ENCODE measurements at places on chromosomes 3 and 15.

- no peak for DNase-seq
Measured at GRCh38 chr3:55756976-55757375, 269.9 kb upstream of the WNT5A start.

- no peak for DNase-seq
Measured at GRCh38 chr3:71229905-71230657, 353.4 kb downstream of the FOXP1 start.

DNA sequence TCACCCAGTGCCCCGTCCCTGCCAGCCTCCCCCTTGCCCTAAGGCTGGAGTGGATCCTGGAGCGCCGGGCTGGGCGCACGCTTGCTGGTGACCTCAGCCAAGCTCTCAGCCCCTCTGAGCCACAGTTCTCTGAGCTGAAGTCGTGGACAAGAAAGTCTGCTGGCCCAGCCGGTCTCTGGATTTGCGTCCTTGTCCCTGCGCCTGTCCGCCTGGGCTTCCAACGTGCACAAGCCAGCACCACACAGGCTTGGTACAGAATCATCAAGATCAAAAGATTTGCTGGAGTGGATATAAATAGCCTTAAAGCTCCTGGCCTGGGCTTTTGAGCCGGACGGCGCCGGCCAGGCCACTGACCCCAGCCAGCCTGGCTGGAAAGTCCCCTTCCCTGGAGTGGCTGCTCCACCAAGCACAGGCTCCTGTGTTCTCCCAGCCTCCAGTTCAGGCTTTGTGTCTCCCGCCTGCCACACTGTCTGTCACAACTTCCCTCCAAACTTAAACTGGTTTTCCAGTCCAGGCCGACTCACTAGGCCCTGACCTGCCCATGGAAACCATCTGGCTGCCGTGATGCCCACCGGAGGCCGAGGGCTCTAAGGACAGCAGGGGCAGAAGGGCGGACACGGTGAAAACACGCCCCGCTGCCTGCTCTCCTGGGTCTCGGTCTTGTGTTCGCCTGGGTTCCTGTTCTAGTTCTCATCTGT, 156.2 kb downstream of the NUP210 start:
- no peak for DNase-seq

GRCh38 chr3:49805897-49806701, 3.0 kb downstream of the INKA1 start:
- no peak for DNase-seq

DNA sequence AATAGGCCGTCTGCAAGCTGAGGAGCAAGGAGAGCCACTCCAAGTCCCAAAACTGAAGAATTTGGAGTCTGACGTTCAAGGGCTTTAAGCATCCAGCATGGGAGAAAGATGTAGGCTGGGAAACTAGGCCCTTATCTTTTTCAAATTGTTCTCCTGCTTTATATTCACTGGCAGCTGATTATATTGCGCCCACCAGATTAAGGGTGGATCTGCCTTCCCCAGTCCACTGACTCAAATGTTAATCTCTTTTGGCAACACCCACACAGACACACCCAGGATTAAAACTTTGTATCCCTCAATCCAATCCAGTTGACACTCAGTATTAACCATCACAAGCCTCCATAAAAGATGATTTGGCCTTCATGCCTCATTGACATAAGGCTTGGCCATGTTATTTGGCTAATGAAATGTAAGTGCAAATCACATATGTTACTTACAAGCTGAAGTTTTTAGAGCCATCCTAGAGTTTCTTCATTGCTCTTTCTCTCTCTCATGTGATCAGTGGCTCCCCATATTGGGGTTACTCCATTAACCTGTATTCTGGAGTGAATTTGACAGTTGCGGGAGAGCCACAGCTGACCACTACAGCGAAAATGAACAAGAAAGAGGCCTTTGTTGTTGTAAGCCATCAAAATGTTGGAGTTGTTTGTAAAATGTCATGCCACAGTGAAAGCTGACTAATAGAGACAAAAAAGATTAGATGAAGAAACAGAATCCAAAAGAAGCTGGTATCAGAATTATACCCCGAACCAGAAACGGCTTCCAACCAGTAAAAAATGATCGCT, 61.7 kb downstream of the GBE1 start:
- no peak for DNase-seq

DNA sequence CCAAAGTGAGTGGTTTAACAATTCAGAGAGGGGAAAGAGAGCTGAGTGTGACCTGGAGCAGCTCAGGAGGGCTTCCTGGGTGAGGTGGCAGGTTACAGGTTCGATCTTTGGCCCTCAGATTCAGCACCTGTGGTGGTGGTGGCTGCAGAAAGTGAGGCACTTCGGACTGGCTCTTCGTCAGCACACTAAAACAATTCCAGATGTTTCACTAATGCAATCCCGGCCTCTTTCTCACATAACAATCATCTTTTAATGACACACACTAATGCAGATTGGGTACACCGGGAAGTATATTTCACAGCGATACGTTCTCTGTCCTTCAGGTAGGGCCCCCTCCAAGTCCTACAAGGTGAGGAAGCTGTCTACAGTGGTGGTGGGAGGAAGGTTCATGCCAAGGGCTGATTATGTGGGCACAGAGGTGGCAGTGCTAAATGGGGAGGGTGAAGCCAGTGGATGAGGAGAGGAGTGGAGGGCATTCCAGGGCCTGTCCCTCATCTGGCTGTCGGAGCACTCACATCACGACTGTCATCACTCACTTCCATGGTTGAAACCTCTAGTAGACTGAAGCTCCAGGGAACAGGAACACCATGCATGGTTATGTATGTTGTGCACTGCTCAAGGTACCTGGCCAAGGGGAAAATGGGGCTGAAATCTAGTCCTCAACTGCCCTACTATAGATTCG, 171.1 kb downstream of the RAB11A start:
- no peak for DNase-seq

DNA sequence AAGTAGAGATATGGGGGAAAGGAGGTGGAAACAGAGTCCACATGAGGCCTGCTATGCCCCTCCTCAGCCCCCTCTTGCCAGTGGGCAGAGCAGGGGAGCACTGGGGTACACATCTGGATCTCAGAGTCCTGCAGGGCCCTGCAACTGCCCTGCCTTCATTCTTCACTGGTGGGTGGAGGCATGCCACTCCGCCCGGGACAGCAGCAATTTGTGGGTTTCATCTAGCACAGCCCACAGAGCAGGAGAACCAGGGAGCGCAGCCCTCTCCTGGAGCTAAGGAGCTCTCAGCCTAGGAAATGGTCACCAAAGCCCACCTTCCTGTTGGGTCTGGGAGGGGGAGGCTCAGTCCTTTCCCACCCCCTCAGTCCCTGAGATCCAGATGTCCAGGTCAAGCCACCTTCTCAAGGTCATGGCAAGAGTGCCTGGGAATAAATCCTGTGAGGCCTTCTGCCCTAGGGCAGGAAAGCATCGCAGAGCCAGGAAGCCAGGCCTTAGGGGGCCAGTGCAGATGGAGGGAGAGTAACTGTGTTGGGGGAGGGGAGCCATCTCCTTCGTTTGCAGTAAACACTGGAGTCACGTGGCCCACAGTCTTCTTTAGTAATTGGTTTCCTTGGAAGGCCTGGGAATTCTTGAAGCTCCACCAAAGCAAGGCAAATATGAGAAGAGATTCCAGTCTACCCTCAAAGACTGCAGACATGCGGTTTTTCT, 31.0 kb downstream of the ANP32A start:
- DNase-seq = no peak

DNA sequence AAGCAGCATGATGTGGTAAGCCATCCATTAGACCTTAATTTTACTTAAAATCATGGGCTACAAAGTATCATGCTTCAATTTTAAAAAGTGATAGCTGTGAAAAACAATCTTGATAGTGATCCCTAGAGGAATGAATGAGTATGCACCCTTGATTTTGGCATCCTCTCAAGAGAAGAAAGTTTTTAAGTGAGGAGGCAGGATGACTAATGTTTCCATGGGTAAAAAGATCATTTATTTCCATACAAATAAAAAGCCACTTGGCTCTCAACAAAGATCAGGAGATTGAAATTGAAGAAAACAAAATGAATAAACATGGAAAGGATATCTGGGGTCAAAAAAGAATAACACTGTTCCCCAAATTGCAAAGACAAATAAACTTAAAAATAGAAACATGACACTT, 305.4 kb downstream of the MEX3B start:
- DNase-seq = no peak

DNA sequence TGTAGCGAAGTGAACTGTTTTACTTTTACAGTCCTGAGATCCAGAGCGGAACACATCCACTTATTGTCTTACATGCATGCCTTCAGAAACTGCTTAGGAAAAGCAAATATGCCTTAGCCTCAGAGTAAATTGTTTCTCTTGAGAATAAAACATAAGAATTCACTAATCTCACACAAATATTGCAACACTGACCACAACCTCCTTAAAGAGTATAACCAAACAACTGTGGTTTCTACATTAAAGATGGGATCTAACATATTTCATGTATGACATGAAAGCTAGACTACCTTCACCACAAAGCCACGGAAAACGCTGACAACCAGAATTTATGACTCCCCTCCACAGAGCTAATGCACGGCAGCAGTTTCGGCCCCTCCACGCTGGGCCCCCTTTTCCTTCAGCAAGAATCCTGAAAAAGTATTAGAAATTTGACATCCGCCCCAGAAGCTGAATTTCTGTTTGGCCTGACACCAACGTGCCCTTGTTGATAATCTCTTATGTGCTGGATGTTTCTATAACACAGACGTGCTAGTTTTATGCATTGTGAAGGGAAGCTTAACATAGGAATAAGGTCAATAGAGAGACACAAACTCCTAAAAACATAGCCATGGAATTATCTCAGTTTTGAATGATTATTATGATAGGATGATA, 84.6 kb downstream of the GREM1 start:
- no peak for DNase-seq

GRCh38 chr3:170752571-170753155, 117.3 kb downstream of the RPL22L1 start:
- DNase-seq = no peak

DNA sequence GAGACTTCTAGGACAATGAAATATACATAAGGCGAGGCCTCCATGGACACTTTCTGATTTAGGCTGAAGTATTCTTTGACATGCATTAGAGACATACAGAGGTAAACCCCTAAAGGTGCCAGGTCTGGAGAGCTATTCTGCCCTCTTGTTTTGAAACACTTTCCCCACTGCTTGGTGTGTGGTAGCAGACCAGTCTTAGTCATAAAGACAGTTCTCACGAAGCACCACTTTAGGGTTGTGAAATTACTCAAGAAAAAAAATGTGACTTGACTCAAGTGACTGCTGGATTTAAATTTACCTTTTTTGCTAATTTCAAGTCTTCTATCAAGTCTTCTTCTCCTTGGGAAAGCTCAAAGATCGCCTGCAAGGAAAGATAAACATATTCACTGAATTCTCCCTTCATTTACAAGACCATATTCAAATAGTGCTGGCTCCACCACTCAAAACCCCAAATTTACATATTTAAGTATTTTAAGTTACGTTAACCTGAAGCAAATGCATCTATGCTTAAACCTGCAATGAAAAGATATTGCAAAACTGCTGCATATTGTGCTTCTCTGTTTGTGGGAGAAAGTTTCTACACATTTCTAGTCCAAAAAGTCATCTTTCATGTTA, 48.4 kb downstream of the ARHGEF3 start:
- no peak for DNase-seq

DNA sequence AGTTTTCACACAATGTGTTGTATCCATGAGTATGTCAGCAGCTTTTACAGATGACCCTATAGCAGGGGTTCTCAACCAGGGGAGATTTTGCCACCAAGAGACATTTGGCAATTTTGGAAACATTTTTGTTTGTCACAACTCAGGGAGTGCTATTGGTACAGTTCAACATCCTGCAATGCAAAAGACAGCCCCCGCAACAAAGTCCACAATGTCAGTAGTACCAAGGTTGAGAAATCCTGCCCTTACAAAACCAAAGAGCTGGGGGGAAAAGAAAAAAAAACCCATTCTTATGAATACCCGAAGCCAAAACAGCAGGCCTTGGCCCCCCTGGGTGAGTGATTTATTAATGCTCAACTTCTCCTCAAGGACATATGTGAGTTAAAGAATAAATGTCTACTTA, 99.1 kb downstream of the LARS2 start:
- no peak for DNase-seq

DNA sequence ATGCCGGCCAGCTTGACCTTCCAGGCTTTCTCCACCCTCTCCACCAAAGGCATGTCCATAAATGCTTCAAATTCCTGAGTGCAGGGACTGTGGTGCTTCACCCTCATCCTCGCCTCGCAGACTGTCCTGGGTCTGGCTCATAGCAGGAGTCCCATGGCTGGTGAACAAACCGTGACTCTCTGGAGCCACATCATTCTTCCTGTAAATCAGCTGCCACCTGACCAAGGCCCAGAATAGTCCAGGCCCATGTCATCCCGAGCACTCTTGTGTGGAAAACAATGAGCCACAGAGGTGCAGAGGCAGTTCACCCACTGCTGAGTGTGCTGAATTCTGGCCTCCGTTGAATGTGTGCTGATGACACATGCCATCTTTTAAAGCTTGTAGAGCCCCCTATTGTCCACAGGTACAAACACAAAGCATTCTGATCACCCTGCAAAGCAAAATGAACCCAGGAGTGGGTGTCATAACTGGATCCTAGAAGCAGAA, 68.6 kb downstream of the ABHD5 start:
- no peak for DNase-seq

GRCh38 chr3:184405075-184406030, 25.5 kb downstream of the CHRD start:
- DNase-seq = no peak

- no peak for DNase-seq
Measured at GRCh38 chr3:177438596-177439220, 241.4 kb upstream of the TBL1XR1 start.
